ENCODE measurements at places on chromosomes 7 and 10.

DNA sequence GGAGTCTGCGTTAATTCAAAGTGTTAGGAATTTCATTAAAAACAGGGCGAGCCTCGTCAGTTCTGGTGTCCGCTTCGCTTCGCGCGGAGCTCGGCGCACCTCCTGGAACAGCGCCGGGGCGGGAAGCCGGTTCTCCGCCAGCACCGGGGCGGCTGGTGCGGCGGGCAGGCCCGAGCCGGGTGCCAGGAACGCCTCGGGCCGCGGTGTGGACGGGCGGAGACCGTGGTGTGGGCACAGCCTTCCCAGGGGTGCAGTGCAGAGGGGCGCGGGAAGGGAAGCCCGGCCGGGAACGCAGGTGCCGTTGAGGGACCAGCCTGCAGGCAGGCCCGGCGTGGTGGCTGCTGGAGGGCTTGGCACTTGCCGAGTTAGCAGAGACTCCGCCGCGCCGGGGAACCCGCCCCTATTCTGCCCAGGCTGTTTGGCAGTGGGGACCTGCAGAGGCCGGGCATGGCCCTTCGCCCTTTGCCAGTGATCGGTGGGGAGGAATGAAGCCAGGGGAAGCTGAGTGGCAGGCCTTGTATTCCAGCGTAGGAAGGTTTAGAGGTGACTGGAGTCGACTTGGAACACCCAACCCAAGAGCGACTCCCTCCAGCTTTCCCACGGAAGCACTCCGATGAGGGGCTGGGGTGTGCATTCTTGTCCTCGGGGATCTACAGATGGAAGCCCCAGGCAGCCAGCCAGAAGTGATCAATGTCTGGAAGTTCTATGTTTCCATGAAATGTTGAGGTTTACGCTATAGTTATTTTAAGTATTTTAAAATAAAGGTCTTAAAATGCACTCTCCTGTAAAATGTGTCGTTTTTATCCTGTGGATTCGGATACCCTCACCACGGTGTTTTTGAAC lies 945 bp upstream of the RHEB start:
- DNase-seq: peak; percentile 36

DNA sequence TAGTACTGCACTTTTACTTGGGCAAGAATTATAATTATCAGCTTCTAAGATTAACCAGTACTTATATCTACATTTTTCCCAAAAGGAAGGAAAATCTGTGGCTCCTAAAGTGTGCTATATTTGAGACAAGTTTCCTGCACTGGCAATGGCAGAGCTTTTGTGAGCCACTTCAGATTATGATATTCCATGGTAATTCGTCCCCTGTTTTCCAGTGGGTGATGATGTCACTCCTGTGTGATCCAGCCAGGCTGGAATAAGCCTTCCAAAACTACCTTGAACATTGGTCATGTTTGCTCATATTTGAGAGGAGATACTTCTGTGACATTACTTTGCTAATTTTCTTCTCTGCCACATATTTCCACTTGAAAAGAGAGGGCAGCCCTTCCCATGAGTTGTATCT lies 302.1 kb downstream of the MDFIC start:
- no peak for DNase-seq

DNA sequence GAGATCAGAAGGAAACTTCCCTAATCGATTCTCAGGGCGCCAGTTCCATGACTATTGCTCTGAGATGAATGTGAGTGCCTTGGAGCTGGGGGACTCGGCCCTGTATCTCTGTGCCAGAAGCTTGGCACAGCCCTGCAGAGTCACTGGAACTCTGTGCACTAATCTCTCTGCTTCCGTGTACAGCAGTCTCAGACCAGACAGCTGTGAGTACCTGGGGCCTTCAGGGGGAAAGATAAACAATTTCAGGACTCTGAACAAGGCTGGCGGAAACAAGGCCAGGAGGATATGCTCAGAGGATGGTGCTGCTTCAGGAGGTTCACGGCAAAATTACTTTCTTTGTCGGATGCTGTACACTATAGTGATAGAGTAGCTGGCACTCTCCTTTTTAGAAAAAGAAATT lies 131.7 kb upstream of the PRSS58 start:
- no peak for DNase-seq

DNA sequence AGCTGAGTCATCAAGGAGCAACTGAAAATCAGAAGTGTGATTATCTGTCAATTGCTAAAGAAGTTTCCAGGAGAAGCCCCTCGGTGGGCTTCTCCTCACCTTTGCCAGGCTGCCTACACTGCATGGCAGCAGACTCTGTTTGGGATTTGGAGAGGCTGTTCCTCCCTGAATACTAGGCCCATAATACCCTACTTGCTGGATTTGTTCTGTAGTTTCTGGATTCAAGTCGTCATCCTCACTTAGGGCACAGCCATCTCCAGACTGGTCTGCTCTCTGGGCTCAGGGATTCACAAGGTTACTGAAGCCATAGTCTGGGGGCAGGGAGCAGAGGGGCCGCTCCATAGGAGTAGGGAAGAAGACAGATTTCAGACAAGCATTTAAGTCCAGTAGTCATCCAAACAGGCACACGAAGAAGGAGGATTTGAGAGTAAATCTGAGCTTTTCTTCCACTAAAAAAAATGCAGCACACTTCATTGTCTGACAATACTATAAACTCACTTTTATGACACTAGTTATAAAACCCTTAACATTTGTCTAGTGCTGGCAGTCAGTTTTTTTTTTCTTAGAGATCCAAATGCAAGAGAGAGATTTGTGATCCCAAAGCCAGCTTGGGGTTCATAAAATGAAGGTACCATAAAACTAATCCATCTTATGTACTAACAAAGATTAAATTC lies 723.3 kb downstream of the GRID1 start:
- DNase-seq: no peak

GRCh38 chr7:92717993-92718716 lies 118.2 kb downstream of the CDK6 start:
- peak; percentile 28 for DNase-seq

All from stimulated activated naive B cell treated with anti-CD40 and anti-IgM and Interleukin-4, amounts not matched to agents 10 μg/mL and 1 μg/mL and 100 μg/mL, for 72 hours (primary cell).